ENCODE measurements at places on chromosomes 11 and 22. TPM values are rescaled to one million over a fixed set of nuclear protein-coding genes. Genes with fewer than 3 reads are reported as not detected.

PARVG gene
- total RNA-seq, result not detected

HEPACAM gene
- total RNA-seq, result not detected

CLCF1 gene
- total RNA-seq, result 8.9 TPM

OR6A2 gene
- total RNA-seq, result under 0.01 TPM
